ENCODE measurements at places on chromosomes 7 and 10.
A peak's percentile ranks its signal among the peaks of the same experiment; 100 is the strongest.

GRCh38 chr10:12796401-12797160, 204.9 kb downstream of the CCDC3 start:
- no peak for DNase-seq

DNA sequence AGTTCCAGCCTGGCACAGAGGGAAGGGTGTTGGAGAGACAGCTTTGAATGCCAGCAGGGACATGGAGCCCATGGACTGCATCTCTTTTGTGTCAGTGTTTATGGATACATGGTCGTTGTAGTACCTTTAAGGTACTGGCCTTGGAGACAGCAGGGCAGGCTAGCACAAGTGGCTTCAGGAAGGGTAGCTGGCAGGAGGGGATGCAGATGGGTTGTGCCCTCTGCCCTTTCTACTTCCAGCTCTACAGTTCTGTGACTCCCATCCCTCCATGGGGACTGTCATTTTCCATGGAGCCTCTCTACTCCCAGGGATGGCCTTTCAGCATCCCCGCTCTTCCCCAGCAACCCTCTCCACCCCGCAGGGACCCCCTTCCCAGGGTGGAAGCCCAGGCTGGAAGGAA, 25.1 kb downstream of the POLL start:
- DNase-seq: no peak

- DNase-seq: no peak
Measured at GRCh38 chr7:55561690-55562089, 10.6 kb downstream of the VOPP1 start.

- DNase-seq: no peak
Measured at GRCh38 chr7:157767506-157768197, 430.8 kb downstream of the DNAJB6 start.

DNA sequence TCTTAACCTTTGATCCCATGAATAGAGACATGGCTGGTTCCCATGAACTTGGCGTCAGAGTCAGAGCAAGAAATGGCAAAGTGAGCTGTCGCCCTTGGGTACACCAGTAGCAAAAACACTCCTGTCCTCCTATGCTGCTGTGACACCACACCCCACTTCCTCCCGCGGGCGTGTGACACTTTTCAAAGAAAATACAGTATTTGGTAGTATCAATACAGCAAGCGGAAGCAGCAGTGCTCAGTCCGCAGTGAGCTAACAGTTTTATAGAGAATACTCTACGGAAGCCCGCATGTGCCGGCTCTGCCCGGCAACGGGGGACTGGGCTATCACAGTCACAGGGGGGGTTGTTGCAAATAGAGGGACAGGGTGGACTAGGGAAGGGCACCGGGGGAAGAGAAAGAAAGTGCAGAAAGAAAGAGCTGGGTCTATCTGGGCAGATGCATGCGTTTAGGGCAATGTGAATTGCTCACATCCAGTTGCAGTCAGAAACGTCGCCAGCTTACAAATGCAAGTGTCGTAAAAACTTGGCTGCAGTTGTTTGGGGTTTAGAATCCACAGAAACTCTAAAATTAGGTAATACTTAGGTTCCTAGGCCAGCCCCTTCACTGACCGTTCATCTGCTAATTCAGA, 49.8 kb downstream of the PRKCQ start:
- DNase-seq: no peak

GRCh38 chr10:42961796-42962109, 115.1 kb upstream of the RET start:
- no peak for DNase-seq

DNA sequence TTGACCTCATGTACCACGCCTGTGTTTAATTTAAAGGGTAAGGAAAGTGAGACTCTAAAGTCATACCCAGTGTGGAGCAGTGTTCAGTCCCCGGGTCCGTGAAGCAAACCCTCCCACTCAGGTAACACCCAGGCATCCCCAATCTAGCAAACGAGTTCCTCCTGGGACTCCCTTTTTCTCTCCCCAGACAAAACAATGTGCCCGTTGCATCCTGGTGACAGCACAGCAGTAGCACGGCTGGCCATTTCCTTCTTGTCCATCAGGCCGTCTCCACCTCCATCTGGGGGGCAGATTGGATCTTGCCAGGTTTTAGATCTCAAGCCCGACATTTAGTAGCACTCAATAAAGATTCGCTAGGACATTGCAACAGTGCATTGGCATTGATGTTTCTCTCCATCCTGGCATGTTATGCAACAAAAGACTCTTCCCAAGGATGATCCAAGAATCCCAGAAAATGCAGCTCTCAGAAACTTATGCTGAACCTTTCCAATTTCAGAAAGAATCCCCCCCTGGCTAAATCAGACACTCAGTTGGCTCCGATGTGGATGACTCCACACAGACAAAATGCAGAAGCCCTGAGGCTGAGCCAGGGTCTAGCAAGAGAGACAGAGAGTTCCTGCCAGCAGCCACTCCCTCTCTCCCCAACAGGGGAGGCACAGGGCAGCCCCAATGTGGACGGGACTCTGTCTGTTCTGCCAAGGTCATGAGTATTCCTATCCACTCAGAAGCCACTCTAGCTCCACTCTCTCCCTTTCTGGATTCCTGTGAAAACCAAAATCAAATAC, 274.5 kb upstream of the MGMT start:
- DNase-seq: no peak

DNA sequence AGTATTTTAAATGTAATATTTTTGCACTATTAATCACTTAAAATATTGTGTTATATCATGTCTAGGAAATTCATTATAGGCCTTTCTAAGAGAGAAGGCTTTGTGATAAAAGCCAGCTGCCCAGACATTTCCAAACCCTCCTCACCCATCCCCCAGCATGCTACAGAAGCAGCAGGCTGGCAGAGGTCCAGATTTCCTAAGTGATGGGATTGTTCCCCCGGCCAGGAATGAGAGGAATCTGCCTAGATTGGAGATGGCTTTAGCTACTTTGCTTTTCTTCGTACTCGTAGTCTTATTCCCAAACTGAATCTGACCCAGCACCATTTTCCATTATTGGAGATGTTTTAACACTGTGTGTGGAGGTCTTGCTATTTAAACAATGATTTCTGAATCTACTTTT, 29.4 kb downstream of the CDK14 start:
- peak; percentile 80 for DNase-seq

GRCh38 chr7:150850273-150850672, 2.0 kb upstream of the AOC1 start:
- no peak for DNase-seq

DNA sequence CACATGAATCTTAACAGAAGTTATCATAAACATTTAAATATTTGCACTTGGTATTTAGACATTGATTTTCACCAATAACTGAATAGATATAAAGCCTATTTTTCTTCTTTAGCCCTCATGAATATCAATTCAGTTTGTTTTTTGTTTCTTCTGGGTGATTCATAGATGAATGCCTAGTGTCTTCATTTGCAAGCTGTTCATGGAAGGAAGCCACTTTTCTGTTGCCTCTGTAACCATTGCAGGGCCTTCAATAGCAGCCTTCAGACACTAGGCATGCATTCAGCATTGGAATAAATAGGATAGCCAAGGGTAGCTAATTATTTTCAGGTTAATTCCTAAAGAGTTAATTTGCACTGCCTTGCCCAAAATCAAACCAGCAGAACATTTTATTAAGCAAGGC, 375.3 kb downstream of the DPP6 start:
- DNase-seq: no peak

DNA sequence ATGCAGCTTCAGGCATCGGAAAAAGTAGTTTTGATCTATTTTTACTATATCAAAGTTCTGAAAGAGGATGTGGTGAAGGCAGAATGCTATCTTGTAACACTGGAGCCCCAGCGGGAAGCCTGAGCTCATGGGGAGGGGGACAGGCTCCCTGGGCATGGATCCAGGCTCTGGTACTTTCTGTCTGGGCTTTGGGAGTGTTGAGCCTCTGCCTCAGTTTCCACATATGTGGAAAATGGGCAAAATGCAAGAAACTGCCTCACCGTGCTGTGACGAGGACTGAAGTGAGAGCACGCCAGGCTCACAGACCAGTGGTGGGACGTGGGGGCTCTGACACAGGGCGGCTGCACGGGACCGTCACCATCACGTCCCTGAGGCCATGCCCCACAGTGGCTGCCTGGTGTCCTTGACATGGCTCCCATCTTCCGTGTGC, 182.9 kb upstream of the SHH start:
- DNase-seq: no peak

DNA sequence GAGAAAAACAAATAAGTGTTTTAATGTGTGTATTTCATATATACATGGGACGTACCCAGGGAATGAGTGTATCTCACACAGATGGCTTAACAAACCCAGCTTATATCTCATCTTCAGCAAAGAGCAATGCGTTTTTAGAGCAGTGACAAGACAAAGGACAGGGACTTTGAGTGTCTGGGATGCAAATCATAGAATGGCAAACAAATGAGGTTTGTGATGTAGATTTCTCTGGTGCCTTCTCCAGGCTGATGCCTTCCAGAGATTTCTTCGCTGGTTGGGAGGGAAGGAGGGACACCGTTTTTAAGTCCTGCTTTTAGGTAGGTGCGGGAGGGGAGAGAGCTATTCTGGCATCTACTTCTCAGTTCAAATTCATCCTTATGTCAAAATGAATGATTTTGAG, 16.6 kb downstream of the LANCL2 start:
- no peak for DNase-seq

- peak; percentile 63 for DNase-seq
Measured at GRCh38 chr7:114930107-114930661, 8.3 kb downstream of the MDFIC start.

GRCh38 chr10:423178-423577, 266.3 kb downstream of the DIP2C start:
- DNase-seq: no peak

- no peak for DNase-seq
Measured at GRCh38 chr10:16686054-16686902, 130.9 kb downstream of the RSU1 start.

DNA sequence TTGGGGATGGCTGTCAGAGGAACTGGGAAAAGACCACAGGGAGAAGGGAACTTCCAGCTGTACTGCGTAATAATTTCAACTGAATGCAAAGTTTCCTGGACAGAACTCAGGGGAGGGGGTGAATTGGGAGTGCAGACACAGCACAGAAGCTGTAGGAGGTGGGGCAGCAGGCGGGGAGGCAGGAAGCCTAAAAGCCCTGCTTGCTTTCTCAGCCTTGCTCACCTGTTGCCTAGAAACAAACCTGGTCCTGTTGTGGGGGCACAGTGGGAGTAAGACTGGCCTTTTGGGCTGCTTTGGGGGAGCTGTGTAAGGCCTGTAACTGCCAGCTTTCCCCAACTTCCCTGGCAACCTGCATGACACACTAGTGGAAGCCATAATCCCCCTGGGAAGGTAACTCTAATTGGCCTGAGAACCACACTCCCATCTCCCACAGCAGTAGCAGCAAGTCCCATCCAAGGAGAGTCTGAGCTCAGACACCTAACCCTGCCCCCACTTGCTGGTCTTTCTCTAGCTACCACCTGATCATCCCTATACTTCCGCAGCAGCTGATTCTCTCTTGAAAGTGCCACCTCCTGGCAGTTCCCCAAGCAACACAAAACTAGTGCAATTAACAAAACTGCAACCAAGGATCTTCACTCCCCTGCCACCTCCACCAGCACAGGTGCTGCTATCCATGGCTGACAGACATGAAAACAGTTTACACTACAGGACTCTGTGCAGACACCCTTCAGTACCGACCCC, 1239.3 kb downstream of the SORCS1 start:
- peak; percentile 19 for DNase-seq

- DNase-seq: no peak
Measured at GRCh38 chr10:122388287-122388997, 13.9 kb downstream of the PLEKHA1 start.

- peak; percentile 26 for DNase-seq
Measured at GRCh38 chr10:24383681-24384106, 174.8 kb downstream of the KIAA1217 start.

- no peak for DNase-seq
Measured at GRCh38 chr10:30494558-30494957, 60.6 kb downstream of the MAP3K8 start.

DNA sequence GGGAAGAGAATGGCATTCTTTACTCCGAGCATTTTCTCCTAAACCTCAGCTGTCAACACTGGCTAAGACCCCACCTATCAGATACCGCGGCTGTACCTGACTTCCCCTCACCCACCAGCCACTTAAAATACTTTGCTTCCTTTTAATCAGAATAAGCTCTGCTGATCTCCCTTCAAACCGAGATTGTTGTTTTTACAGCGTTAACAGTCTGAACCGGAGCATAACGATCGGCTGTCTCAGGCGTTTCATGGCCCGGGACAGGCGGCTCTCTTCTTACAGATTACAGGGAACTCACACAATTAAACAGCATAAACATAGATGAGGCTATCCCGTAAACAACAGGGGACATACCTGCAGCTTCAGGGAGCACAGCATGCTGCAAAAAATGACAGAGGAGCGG, 174.3 kb upstream of the RNF32 start:
- no peak for DNase-seq

- DNase-seq: no peak
Measured at GRCh38 chr7:134359787-134360432, 43.2 kb upstream of the SLC35B4 start.

DNA sequence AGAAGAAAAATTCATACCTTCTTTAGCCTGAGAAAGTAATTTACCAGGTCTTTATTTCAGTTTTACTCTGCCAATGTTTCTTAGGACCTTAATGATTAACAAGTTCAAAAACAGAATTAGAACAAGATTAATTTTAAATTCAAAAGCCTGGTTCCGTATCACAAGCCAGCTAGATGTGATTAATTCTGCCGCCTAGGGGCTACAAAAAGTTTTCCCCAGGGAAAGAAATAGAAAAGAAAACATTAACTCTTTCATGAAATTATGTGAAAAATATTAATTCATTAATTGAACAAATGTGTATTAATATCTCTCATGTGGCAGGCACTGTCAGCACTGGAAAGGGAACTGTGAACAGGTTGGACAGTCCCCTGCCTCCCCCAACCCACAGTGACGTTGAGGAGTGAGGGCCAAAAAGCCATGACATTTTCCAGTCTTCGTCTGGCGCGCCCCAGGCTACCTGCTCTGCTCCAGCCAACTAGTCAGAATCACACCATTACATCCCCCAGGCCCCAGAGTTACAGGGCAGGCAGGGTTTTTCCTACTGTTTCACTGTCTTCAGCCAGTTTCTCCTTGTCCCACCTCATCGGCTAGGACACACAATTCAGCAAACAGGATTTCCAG, 20.1 kb downstream of the TMEM176A start:
- no peak for DNase-seq

- DNase-seq: peak; percentile 78
Measured at GRCh38 chr10:57657164-57657765, 610.4 kb downstream of the IPMK start.

GRCh38 chr10:561721-562120, 127.7 kb downstream of the DIP2C start:
- DNase-seq: no peak

DNA sequence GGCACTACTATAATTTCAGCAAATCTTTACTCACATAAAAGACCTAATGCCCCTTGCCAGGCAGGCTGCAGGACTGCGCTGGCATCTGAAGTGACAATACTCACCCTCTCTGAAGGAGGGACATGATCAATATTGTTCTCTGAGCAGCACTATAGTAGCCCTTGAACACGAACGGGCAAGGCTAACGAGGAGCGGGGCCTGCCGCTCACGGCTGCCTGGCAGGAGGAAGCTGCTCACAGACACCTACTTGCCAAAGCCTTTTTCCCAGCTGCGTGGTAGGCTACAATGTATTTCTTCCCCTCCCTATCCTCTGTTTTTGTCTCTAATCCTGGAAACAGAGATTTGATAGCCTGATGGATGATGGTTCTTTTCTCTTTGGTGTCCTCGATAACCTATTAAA, 19.9 kb downstream of the PUS7 start:
- no peak for DNase-seq

All from neural progenitor cell (in vitro differentiated cells).